ENCODE measurements at places on chromosomes 11 and 22. TPM values are rescaled to one million over a fixed set of nuclear protein-coding genes. Genes with fewer than 3 reads are reported as not detected.

DNA sequence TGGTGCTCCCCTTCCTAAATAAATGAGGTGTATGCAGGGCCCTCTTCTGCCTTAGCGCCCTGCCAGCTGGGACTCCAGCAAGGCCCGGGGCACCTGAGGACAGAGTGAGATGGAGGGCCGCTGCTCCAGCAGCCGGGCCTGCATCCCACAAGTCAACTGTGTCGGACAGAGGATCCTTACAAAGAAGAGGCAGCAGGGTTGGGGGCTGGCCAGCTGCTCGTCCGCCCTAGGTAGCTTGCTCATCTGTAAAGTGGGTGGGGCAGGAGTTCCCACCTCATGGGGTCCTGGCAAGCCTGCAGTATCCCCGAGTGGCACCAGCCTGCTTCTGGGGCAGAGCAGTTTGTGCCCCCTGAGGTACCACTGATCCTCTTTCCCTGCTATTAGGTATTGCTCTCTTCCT lies 7.6 kb downstream of the TMEM121B start:
- no peak for DNase-seq

GRCh38 chr22:22691055-22691454 lies 46.6 kb downstream of the GGTLC2 start:
- no peak for DNase-seq

DNA sequence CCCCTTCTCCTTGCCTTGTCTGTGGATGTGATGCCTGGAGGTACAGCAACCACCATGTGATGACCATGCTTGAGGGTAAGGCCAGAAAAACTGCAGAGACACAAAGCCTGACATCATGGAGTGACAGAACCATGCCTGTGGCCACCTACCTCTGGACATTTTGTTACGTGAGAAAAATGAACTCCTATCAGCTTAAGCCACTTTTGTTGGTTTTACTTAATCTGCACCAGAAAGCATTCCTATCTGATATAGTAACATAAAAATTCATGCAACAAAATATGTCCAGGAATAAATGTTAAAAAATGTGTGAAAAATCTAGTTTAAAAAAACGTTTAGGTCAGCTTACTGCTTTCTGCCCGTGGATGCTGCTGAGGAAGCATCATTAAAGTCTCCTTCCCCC lies 42.6 kb upstream of the P4HA3 start:
- DNase-seq, result no peak

DNA sequence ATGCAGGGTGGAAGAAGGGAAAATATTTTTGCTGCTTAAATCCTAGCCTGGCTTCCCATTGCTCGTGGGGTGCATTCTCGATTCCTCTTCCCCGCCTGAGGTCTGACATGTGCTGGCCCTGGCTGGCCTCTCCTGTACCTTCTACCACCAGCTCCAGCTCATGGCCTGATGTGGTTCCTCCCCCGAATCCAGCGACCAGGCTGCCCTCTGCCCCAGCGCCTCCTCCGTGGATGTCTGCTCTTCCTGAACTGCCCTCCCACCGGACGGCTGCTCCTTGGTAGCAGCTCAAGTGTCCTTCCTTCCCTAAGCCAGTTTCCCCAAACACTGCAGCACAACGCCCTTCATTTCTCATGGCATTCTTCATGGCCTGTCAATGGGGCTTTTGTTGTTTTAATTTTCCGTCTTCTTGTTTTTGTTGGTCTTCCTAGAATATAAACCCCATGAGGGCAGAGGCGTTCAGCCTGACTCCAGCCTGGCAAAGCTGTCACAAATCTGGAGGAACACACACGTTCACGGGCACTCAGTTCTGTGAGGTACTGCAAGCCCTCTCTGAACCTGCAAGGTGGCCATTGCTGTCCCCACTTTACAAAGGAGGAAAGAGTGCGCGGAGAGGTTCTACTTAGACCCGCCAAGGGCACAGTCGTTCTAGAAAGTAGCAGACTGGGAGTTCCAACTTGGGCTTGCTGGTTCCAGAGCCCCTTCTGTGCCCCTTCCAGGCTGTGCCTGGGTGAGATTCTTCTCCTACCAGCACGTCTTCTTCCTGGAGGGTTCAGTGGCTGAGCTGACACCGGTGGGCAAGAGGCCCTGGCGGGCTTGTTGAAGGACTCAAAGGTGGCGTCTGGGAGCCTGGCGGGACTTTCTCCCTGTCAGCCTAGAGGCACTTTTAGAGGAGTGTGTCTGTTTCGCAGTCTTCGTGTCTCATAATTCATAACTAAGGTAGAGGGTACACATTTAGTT lies 953 bp upstream of the LRP5 start:
- peak; percentile 62 for DNase-seq

- no peak for DNase-seq
These were observed 178.2 kb upstream of the CCDC90B start for GRCh38 chr11:83464160-83464944.

- DNase-seq, result no peak
These were observed 733 bp downstream of the TRIM5 start for GRCh38 chr11:5684036-5684645.

GRCh38 chr22:29071261-29072045 lies 1.4 kb upstream of the KREMEN1 start:
- peak; percentile 76 for DNase-seq

GRCh38 chr11:30364139-30364836 lies 41.4 kb downstream of the ARL14EP start:
- DNase-seq, result no peak

GRCh38 chr22:42428760-42429159 lies 3.4 kb downstream of the NFAM1 start:
- no peak for DNase-seq

- DNase-seq, result no peak
These were observed 48.0 kb downstream of the FLI1 start for GRCh38 chr11:128741916-128742315.

DNA sequence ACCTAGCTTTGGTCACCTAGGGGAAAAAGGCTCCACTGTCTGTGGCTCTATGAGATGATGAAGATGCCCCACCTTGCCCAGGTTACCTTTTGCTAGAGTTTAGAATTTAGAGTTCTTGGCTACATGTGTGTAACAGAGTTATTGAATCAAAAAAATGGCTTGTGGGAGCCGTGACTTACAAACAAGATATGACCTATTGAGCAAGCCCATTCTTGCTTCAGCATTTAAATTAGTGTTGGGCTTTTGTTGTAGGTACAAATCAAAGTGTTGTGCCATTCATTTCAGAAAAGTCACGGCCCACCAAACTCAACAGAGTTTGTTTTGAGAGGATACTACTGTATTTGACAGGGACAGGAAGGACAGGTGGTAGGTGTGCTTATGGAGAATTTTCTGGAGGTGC lies 768.8 kb downstream of the NTM start:
- no peak for DNase-seq

DNA sequence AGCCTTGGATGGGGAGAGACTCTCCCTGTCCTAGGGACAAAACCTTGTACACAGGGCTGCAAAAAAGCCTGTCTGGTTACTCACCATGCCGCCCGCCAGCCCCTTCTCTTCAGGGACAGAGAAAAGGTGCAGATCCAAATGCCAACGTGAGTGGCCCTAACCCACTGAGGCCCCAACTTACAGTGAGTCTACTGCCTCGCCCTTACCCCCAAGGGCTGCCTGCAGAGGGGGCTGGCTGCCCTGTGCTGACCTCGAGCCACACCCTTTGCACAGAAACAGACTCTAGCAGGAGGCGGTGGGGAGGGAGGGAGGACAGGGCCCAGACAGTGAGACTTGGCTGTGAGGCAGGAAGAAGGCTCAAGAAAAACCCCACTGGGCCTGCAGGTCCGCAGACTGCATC lies 13.6 kb upstream of the CHST1 start:
- no peak for DNase-seq

GRCh38 chr11:113895367-113896155 lies 9.0 kb upstream of the HTR3B start:
- DNase-seq, result no peak

- no peak for DNase-seq
These were observed 19.3 kb downstream of the RFPL1 start for GRCh38 chr22:29457730-29458129.

- no peak for DNase-seq
These were observed 24.1 kb downstream of the RRAS2 start for GRCh38 chr11:14334893-14335292.

- no peak for DNase-seq
These were observed 11.3 kb downstream of the CECR2 start for GRCh38 chr22:17380359-17381087.

GRCh38 chr11:36093548-36093947 lies 149.7 kb downstream of the LDLRAD3 start:
- DNase-seq, result no peak

DNA sequence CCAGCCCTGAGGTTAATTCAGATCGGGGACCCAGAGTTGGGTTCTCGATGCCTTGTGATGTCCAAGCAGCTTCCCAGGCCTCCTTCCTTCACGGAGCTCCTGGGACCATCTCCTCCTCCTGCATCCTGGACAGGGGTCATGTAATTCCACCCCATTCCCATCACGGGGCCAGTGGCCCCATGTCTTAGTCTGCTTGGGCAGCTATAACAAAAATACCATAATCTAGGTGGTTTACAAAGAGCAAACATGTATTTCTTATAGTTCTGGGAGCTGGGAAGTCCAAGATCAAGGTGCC lies 41.7 kb upstream of the PRDM11 start:
- DNase-seq, result no peak

GRCh38 chr11:81135570-81135969 lies 1598.1 kb downstream of the FAM181B start:
- DNase-seq, result no peak

DNA sequence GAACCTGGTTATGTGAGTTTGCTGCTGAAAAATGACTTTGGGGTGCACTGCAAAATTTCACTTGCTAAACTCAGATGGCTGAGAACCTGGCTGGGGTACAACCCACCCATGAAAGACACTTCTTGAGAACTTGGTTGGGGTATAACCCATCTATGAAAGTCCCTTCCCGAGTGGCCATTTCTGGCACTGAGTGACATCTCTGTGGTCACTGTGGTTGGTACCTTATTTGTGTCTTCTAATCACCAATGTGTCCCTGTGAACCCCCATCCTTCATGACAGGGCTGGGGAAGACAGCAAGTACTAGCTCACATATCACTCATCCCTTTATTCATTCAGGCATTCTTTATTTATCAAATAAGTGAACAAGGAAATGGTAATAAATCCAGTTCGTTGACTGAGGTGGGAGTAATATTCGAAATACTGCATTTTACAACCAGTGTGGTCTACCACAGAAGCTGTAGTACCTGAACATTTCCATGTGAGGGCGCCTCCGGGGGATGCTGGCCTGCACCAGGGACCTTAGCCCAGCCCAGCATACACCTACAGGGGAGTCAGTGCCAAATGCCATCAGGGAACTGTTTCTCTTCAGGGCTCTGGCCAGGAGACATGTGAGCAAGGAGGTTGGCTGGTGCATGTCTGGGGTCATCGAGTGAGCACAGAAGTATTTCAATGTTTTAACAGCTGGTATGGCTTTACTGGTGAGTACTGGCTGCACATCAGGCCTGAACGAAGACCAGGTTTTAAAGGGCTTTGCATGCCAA lies 122.1 kb downstream of the CSNK2A3 start:
- no peak for DNase-seq

- no peak for DNase-seq
These were observed 128.0 kb downstream of the RBFOX2 start for GRCh38 chr22:35900483-35901168.

DNA sequence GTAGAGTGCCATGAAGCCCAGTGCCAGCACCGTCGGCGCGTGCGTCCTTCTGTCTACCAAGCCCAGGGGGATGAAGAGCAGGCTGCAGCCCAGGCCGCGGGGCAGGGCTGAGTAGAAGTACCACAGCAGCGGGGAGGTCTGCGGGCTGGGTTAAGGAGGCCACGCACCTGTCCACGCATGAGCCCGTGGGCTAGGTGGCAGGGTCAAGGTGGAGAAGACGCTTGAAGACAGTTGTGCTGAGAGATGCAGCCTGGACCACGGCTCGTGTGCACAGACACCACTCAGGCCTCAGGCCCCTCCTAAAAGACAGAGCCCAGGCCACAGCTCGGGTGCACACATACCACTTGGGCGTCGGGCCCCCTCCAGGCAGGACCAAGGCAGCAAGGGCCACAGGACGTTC lies 10.4 kb downstream of the ALG12 start:
- DNase-seq, result no peak

DNA sequence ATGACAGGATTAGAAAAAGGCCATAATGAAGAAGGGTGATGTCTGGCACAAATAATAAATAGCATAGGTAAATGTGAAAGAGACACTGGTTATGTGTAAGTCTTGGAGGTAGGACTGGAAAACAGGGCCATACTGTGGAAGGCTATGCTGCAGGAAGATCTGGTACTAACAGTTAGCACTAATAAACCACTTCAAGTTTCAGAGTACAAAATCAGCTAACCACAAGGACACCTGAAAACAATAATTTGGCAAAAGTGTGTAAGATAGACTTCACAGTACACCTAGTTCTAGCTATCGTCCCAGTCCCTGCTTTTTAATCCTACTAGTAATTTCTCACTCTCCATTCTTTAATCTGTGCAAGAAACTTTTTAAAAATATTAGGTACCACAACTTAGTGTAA lies 44.3 kb downstream of the CWF19L2 start:
- no peak for DNase-seq

DNA sequence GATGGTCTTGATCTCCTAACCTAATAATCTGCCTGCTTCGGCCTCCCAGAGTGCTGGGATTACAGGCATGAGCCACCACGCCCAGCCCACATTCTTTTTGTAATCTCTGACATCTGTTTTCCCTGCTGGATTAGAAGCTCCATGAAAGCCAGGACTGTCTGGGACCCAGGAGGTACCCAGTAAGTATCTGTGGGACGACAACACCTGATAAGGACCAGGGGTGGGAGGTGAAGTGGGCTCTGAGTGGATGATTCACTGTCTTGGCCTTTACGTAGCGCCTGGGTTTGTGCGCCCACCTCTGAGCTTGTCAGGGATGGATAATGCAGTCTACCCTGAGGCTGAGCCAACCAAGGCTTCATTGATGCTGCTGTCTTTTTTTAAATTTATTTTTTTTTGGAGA lies 118.8 kb downstream of the ABTB2 start:
- DNase-seq, result no peak

GRCh38 chr11:126592496-126593410 lies 237.3 kb downstream of the ST3GAL4 start:
- DNase-seq, result no peak

DNA sequence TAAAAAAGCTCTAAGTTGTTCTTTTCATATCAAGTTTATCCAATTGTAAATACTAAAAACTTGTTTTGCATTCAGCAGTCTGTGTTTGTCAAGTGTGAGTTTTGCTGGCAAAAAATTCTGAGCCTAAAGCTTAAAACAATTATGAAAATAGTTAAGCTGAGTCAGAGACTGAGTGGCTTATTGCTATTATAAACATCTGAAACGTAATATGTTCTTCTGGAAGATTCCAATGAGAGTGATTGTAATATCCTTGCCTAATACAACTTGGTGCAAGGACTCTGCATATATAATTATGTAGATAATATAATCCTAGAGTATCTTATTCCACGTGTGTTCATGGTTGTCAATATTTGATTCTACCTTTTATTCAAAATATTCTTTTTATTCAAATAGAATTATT lies 14.1 kb upstream of the NUP50 start:
- DNase-seq, result no peak

GRCh38 chr11:64233913-64234586 lies at the start of gene VEGFB:
VEGFB (plus strand) TSS chr11:64234584; CDS start chr11:64234834, 250 bp downstream.
- DNase-seq, result peak; percentile 90

The BATF2 gene
- total RNA-seq, result 1.5 TPM

The OR51B4 gene
- not detected for total RNA-seq

The NRGN gene
- total RNA-seq, result 6.4 TPM

The SHANK2 gene
- total RNA-seq, result 0.03 TPM

The KRTAP5-9 gene
- not detected for total RNA-seq

The FAM111B gene
- 1.1 TPM for total RNA-seq

The KLHDC7B gene
- total RNA-seq, result not detected

The MYRF gene
- 0.30 TPM for total RNA-seq

The OR4A47 gene
- not detected for total RNA-seq

The MRGPRX2 gene
- total RNA-seq, result not detected

The CBX7 gene
- total RNA-seq, result 66.0 TPM

The APOA5 gene
- total RNA-seq, result not detected

The RIMBP3C gene
- not detected for total RNA-seq

The TPBGL gene
- 0.16 TPM for total RNA-seq

The C11orf87 gene
- not detected for total RNA-seq

The YAP1 gene
- total RNA-seq, result 92.9 TPM

Data from Right ventricle myocardium inferior (tissue), 1 donor.